ENCODE measurements at places on chromosomes 5 and 9.

- no peak for DNase-seq
Measured at GRCh38 chr5:148794275-148794674, 32.1 kb upstream of the ADRB2 start.

DNA sequence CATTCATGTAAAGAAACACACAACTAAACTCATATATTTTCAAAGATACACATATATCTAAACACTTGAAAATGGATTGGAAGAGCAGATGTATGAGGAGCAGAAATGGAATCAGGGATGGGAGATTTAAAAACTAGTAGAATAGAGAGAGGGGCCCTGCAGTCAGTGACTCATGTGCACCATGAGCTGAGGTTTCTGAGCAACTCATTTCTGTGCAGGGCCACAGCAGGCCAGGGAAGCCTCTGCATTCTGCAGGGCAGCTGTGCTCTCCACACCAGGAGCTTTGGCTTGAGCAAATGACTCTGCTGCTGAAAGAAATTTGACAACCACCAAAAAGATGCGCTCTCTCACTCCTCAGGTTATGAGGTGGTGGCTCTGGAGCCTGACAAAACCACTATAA is 27.1 kb downstream of the LHX6 start:
- DNase-seq: no peak

- no peak for DNase-seq
Measured at GRCh38 chr5:179375831-179376365, 30.6 kb upstream of the ADAMTS2 start.

DNA sequence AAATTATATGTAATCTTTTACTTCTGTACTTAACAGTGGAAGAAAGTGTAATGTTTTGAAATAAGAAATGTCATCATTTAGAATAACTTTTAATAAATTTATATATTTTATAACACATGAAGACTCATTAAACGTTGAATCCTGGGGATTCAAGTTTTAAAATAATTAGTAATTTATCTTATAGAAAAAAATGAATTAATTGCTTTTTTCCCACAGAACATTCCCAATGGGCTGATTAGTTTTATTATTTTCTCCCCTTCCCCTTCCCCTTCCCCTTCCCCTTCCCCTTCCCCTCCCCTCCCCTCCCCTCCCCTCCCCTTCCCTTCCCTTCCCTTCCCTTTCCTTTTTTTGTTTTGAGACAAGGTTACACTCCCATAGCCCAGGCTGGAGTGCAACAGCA is 79.7 kb downstream of the MRPS30 start:
- DNase-seq: no peak

- DNase-seq: no peak
Measured at GRCh38 chr9:137815256-137816255, 62.0 kb upstream of the CACNA1B start.

- DNase-seq: peak; percentile 14
Measured at GRCh38 chr9:113619491-113620376, 156.2 kb downstream of the RGS3 start.

- DNase-seq: no peak
Measured at GRCh38 chr5:43854697-43855292, 251.8 kb downstream of the NNT start.

DNA sequence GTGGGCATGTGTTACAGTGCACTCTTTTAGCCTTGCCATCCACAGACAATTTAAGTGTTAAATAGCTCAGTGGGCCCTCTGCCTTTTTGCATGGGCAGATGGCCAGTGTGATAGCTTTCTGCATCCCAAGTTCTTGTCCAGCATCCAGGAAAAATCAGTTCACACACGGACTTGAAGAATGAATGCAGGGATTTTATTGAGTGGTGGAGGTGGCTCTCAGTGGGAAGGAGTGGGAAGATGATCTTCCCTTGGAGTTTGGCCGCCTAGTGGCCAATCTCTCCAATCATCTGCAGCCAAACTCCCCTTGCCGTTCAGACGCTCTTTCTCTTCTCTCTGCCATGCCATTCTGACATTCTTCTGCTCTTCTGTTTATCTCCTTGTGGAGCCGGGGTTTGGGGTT is 322.4 kb upstream of the GRAMD2B start:
- no peak for DNase-seq

GRCh38 chr5:9187614-9188013 is 358.3 kb downstream of the SEMA5A start:
- no peak for DNase-seq

DNA sequence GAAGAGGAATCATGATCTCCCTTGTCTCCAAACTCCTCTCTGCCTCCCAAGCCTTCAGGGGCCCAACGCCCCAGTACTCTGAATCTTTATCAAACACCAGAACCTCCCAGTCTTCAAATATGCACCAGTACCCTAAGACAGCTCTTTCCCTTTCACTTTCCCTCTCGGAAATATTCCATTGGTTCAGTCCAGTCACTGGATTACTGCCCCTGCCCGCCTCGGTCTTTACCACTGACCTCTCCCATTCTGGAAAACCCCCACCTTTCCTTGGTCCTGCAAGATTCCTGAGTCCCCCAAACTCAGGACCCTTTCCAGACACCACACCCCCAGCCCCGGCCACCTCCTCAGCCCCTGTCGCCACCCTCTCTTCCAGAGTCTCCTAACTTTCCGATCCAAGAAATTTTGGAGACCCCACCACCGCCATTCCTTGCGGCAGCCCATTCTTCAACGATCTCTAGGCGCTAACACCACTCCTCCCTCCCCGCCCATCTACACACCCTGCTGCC is 674 bp downstream of the C5orf15 start:
- DNase-seq: peak; percentile 29

DNA sequence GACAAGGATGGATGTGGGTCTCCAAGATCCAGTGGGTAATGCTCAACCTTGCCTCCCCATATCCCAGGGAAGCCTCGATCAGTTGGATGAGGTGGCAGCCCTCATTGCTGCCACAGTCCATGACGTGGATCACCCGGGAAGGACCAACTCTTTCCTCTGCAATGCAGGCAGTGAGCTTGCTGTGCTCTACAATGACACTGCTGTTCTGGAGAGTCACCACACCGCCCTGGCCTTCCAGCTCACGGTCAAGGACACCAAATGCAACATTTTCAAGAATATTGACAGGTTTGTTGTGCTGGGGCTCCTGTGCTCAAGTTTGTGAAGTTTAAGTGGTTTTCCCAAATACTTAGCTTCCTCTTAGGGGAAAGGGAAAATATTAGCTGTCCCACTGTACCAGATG is 74.0 kb downstream of the WDR41 start:
- no peak for DNase-seq

DNA sequence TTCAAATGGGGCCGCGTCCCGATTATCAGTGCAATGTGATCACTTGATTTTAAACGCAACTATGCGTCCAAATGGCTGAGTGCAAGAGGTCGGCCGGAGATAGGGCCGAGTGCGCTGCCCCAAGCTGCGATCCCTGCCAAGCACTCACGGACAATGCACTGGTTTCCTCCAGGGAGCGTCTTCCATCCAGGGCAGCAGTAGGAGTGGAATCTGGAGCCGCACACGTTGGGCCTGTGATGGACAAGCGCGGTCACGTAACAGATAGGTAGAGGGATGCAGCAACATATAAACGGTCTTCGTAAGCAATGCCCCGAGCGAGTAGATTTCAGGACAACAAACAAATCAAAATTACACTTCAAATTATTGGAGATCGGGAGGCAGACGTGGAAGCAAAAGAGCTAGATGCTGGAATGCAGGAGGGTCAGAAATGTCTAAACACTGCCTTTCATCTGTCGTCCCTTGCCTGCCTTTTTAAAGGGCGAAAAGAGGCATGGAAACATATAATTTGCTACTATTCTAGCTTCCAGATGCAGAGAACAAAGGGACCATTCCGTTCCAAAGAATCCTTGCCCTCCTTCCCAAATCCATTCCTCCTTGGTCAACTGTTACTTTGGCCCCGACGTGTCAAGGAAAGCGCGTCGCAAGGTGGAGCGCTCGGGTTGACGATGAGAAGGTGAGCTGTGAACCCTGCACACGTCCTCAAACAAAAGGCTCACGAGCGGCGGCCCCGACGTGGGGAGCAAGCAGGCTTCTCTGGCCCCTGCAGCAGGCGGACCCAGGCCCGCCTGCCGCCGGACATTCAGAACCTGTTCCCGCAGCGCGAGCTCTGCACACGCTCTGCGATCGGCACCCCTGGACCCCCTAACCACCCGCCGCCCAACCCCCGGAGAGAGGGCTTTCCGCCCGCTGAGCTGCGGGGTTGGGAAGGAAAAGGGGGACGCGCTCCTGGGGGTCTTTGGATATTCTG is 1.5 kb downstream of the FBN2 start:
- DNase-seq: no peak

GRCh38 chr5:154757814-154758406 is 2.7 kb downstream of the LARP1 start:
- DNase-seq: peak; percentile 70

DNA sequence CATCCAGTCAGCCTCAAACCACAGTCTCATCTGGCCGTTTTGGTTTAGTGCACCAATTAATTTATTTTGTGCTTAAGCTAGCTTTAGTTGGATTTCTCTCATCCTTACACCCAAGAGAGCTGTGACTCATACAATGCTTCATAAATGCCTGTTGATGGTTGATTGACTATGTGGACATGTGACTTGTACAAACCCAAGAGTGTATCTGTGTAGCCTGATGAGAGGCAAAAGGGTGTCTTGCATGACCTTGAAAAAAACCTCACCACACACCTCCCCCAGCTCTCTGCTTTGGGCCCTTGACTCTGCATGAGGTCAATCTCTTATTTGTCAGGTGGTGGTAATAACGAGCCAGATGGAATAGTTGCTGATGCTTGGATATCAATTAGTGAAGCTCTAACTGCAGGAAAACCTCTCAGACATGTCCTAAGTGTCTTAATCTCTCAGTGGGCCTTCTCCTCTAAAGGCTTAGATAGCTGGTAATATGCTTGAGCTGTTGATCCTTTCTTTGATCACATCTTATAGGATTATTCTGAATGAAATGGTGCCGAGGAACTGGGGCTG is 10.6 kb upstream of the GLRA1 start:
- DNase-seq: no peak

DNA sequence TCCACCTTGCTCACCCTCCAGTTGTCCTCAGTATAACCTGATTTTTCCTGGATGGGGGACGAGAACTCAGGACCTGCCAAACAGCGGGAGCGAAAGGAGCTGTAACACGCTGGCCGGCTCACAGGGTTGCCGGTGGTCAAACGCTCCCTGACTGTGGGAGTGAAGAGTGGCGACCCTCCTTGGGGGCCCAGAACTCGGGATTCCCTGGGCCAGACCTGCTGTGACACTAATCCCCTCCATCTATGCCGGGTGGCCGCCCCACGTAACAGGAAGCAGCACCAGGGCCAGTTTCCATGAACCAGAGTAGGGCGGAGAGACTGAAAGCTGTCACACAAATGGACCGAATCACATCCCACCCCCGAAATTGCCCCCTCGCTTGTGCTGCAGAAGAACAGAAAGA is 1809.2 kb upstream of the ACO1 start:
- DNase-seq: no peak

DNA sequence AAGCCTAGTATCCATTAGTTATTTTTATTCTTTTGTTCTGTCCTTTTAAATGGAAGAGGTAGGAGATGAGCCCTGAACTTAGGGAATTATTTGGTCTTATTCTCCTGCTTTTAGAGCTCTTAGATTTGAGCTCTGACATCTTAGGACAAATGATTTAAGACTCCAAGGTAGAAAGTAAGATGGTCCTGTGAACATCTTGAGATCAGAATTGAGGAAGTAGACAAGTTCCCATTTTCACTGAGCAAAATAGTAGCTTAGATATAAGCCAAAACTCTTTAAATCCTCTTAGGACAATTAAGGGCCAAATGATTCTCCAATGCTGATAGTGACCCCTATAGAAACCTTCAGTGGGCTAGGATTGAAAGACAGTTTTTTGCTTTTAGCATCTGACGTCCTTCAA is 53.0 kb upstream of the RUSC2 start:
- no peak for DNase-seq

DNA sequence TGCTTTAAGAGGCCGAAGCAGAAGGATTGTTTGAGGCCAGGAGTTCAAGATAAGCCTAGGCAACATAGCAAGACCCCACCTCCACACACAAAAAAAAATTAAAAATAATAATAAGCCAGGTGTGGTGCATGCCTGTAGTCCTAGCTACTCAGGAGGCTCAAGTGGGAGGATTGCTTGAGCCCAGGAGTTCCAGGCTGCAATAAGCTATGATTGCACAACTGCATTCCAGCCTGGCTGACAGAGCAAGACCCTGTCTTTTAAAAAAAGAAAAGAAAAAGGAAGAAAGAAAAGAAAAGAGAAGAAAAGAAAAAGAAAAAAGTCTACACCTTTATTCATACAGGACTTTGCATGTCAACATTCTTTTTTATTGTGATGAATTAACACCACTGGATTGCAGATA is 2125.8 kb downstream of the MAT2B start:
- no peak for DNase-seq

- DNase-seq: no peak
Measured at GRCh38 chr5:174335682-174336364, 290.3 kb downstream of the NSG2 start.

- DNase-seq: no peak
Measured at GRCh38 chr5:10644192-10644591, 80.3 kb downstream of the ANKRD33B start.

DNA sequence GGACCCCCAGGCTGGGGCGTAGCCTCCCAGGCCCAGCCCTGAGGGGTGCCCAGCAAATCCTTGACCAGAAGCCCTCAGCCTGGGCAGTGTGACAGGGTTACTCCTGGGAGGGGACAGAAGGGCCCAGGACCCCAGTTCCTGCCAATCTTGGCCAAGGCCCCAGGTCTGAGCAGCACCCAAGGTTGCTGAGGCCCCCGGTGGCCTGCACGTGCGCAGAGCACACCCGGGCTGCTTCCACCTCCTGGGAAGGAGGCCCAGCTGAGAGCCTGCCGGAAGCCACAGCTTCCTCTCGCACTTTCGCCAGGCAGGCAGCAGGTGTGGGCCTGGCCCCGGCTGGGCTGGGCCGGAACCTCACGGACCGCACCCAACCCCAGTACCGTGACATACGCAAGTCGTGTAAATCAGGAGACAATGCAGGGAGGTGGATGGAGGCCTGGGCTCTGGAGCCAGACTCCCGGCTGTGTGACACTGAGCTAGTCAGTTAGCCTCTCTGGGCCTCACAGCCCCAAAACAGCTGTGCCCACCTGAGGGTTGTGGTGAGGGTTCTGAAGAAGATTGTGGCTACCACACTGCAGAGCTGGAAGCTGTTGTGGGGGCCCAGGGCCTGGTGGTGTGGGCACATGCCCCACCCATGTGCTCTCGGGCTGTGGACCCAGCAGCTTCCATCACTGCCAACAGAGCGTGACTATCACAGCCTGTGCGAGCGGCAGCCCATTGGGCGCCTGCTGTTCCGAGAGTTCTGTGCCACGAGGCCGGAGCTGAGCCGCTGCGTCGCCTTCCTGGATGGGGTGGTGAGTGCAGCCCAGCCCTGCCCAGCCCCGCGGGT is 5.1 kb downstream of the GRK6 start:
- DNase-seq: no peak

DNA sequence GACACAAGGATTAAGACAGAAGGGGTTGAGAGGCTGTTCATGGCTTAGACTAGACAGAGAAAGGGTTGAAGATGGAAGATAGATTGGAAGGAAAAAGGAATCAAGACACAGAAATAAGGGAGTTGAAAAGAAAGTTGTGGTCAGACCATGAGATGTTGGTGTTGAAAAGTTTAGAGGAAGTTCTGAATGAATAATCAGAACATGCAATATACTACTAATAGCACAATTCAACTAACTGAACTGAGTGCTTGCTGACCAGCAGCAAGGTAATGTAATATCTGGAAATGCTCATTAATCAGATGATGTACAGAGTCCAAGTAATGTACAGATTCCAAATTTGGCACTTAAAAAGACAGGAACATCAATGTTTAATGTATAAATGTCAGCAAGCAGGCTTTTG is 10.6 kb upstream of the NNT start:
- DNase-seq: no peak

All from Calu3 (cell line).